ENCODE measurements at places on chromosomes 5 and 9.

DNA sequence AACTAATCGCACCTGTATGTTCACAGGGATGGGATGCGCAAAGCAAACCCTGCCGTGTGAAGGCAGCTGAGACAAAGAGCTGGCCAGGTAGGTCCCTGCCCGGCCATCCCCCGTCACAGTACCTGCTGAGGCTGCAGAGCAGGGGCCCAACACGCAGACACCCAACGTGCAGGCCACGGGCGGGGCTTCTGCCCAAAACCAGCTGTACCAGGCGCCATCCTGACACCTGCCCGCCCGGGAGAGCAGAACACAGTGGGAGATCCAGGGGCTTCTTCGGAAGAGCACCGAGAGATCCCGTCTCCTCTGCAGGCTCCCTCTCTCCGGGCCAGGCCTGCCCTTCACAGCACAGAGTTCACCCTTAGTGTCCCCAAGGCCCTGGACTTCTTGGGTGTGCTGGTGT is 28.4 kb downstream of the ABO start:
- no peak for DNase-seq

- no peak for DNase-seq
These were observed 308.6 kb downstream of the FBXL7 start for GRCh38 chr5:15808577-15808976.

DNA sequence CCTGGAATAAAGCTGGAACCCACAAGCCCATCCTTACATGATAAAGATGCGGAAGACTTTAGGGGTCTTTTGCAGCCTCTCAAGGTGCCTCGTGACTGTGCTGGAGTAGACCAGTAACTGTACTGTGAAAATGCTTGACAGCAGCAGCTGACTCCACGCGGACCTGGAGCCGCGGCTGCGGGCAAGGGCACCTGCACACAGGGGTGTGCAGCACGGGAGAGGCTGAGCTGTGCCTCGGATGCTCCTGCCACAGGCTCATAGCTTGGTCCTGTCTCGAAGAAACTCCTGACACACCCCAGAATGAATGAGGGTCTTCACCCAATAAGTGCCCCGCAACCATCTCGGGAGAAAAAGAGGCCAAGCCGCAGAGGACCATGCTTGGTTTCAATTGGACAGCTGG is 40.3 kb upstream of the CEP72 start:
- no peak for DNase-seq

GRCh38 chr5:73630765-73631164 is 4.8 kb downstream of the ARHGEF28 start:
- no peak for DNase-seq

DNA sequence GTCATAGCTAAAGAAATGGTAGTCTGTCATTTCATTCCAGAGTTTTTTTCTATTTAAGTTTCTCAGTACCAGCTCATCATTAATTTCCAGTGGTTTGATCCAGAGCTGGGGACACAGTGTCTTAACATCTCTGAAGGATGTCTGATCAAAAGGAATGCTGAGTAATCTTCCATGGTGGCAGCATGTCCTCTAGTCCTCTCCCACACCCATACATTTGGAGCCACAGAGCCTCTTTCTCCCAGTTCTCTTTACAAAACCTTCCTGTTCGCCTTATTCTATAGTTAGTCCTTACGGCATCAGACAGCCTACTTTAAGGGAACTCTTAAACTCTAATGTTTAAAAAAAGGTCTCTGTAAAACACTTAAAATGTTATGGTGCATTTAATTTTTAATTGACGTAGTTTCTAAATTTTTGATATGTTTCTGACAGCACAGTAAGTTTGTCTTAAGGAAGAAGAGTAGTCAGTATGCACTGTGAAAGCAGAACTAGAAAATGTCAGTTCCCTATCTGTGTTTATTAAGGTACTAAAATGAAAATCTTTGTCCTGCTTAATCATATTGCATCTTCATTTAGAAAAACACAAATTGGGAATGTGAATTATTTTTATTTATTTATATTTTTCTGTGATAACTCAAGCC is 96.8 kb downstream of the INIP start:
- no peak for DNase-seq

GRCh38 chr5:39376293-39376714 is 12.0 kb upstream of the C9 start:
- no peak for DNase-seq

- DNase-seq = no peak
These were observed 160.1 kb downstream of the GNAQ start for GRCh38 chr9:77871483-77871882.

DNA sequence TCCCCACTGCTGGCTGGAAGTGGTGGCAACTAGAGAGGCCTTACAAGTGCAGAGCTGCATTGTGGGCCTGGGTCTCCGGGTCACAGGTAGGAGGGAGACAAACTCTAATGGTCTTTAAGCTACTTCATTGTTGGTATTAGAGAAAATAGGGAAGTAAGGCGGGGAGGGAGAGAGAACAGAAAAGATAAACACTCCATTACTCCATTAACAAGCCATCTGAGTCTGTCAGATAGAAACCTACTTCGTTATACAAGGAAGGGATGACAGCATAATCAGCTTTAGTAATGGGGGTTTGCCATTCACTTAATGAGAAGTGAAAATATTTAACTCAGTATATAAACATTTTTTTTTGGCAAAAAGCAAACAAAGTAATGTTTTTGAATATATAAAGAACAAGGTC is 107.4 kb downstream of the TLE1 start:
- DNase-seq = no peak

- no peak for DNase-seq
These were observed 40.8 kb upstream of the CLK4 start for GRCh38 chr5:178667688-178668087.

GRCh38 chr5:74141053-74141452 is 499.5 kb downstream of the ENC1 start:
- no peak for DNase-seq

DNA sequence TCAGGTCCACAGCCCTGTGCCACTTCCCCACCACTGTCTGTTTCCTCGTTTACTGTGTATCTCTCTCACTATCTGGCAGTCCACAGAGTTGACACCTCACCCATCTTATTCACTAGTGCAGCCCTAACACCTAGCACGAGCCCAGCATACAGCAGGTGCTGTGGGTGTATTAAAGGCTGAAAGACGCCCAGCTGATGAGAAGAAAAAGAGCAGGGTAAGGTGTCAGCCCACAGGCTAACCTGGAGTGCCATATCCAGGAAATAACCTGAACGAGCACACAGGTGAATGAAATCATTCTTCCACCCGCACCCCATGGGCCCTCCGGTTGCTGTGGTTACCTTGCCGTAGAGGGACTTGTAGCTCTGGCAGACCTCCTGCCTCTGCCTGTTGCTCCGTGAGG is 18.6 kb downstream of the ANXA6 start:
- no peak for DNase-seq

- DNase-seq = no peak
These were observed 25.2 kb downstream of the DPYSL3 start for GRCh38 chr5:147484708-147485020.

DNA sequence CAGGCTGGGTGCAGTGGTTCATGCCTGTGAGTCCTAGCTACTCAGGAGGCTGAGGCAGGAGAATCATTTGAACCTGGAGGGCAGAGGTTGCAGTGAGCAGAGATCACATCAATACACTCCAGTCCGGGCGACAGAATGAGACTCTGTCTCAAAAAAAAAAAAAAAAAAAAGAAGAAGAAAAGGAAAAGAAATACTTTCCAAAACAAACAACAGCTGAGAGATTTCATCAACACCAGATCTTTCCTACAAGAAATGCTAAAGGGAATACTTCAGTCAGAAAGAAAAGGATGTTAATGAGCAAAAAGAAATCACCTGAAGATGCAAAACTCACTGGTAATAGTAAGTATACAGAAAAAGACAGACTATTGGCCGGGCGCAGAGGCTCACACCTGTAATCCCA is 8.4 kb downstream of the CCIN start:
- DNase-seq = no peak

GRCh38 chr5:159097784-159098602 is 1.7 kb downstream of the EBF1 start:
- no peak for DNase-seq

DNA sequence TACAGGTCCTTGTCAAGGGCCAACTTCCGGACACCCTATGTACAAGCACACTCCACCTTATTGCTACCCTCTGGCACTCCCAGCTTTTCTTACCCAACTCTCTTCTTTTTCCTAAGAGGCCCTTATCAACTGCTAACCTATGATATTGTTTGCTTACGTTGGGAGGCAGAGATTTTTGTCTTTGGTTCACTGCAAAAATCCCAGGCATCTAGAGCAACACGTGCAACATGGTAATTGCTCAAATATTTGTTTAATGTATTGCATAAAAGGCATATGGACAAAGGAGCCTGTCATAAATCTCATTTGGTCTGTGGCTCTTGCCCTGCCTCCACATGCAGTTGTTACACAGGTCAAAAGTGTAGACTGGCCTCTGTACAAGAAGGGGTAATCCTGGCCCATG is 35.8 kb upstream of the ATP10B start:
- no peak for DNase-seq

DNA sequence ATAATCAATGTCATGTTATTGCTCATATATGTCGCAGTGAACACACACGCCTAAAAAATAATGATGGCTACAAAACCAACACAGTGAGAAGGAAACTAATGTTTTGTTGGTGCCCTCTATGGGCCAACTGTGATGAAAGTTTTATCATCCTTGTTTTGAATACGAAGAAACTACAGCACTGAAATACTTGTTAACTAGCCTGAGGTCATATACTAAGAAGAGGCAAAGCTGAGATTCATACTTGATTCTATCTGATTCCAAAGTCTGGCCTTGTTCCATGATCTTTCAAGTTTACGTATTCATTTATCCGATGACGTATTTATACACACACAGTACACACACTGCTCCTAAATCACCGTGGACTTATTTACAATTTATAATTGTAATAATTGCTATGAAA is 16.1 kb upstream of the DRD1 start:
- no peak for DNase-seq

DNA sequence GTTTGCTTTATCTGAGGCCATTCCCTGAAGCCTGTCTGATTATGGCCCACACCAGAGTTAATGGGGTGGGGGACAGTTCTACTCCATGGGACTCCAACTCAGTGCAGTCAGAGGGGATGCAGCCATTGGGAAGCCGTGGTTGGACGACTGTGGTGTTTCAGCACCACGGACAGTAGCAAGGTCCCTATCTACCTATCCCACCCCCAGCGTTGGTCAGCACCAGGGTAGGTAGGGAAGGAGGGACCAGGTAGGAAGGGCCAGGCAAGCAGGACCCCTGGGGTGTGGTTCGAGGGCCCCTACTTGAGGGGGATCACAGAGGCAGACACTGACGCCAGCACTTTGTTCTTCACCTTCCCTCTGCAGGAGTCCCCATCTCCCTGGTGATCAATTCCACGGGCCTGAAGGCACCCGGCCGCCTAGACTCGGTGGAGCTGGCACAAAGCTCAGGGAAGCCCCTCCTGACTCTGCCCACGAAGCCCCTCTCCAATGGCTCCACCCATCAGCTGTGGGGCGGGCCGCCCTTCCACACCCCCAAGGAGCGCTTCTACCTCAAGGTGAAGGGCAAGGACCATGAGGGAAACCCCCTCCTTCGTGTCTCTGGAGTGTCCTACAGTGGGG is 33.2 kb downstream of the HMCN2 start:
- no peak for DNase-seq

DNA sequence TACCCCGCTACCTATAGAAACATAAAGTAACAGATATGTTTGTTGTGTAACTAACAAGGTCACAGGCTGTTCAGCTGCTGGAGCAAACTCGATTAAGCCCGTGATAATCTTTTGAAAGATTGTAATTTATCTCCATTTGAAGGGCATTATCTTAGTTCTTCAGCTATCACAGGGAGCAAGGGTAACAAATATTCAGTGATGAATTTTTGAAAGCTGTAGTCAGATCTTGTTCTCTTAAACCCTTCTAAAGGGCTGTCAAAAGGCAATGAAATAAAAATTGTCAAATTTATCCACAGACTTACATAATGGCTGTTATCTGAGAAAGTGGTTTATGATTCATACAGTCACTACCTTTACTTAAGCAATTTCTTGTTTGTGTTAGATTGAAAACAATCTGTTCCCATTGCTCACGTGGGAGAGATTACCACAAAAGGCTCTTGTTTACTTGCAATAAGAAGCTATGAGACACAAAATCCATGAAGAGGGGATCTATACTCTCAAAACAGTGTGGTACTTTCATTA is 78.3 kb upstream of the ZNF608 start:
- DNase-seq = no peak

- no peak for DNase-seq
These were observed 138.0 kb downstream of the ENC1 start for GRCh38 chr5:74502479-74502950.

GRCh38 chr5:10995891-10996290 is 234.9 kb upstream of the DAP start:
- no peak for DNase-seq

DNA sequence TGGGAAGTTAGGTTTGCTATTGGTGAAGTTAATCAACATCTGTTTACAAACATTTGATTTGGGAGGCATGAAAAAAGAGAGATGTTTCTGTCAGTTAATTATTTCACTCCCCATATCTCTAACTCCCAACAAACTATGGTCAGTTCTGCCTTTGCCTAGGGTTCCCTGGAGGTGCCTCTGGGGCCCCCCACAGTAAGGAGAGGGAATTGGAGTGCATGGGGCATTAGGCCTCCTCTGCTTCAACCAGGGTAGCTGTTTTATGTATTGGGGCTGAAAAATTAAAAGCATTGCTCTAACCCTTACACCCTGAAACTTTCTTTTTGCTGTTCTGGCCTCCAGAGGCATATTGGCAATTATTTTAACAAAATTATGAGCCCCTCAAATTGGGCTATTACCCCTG is 32.3 kb downstream of the RUSC2 start:
- no peak for DNase-seq

- DNase-seq = no peak
These were observed 61.8 kb downstream of the SMIM15 start for GRCh38 chr5:61100437-61100836.

- DNase-seq = no peak
These were observed 354.8 kb downstream of the PDE4D start for GRCh38 chr5:59538750-59539121.

- DNase-seq = no peak
These were observed 103.4 kb upstream of the GNA14 start for GRCh38 chr9:77751341-77752091.

DNA sequence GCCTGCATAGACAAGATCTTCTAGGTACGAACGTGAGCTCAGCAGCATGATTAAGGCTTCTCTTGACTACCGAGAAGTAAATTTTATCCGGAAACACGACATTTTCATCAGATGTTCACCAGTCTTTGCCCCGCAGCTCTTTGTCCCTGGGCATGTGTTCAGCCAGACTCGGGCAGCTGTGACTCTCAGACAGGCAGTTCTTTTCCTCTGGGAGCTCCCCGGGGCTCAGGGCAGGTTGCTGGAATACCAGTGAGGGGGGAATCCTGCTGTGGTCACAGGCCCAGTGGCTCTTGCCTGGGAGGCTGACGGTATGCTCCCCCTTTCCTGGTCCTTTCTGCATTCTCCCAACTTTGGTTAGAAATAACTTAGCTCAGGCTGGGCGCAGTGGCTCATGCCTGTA is 186.1 kb downstream of the GNA14 start:
- no peak for DNase-seq

DNA sequence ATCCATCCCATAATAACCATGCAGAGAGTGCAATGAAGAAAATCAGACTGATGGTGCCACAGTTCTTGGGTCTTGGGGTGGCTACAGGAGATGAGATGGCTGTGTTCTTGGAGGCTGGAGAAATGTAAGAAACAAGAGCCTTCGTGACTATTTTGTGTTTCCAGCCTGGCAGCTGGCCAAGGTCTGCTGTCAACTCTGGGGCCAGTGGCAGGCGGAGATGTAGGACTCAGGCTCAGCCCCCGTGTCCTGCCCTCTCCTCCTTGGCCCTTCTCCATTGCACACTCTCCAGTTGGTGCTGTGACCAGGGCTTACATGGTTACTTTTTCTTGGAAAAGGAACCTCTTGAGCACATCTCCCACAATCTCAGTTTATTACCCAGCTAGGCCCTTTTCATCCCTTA is 235.4 kb downstream of the DMRT2 start:
- DNase-seq = no peak

Measured in activated CD8-positive, alpha-beta memory T cell treated with anti-CD3 and anti-CD28 coated beads for 1 hour (primary cell).